ENCODE measurements at places on chromosomes 3 and 15. TPM values are rescaled to one million over a fixed set of nuclear protein-coding genes. Genes with fewer than 3 reads are reported as not detected.

DNA sequence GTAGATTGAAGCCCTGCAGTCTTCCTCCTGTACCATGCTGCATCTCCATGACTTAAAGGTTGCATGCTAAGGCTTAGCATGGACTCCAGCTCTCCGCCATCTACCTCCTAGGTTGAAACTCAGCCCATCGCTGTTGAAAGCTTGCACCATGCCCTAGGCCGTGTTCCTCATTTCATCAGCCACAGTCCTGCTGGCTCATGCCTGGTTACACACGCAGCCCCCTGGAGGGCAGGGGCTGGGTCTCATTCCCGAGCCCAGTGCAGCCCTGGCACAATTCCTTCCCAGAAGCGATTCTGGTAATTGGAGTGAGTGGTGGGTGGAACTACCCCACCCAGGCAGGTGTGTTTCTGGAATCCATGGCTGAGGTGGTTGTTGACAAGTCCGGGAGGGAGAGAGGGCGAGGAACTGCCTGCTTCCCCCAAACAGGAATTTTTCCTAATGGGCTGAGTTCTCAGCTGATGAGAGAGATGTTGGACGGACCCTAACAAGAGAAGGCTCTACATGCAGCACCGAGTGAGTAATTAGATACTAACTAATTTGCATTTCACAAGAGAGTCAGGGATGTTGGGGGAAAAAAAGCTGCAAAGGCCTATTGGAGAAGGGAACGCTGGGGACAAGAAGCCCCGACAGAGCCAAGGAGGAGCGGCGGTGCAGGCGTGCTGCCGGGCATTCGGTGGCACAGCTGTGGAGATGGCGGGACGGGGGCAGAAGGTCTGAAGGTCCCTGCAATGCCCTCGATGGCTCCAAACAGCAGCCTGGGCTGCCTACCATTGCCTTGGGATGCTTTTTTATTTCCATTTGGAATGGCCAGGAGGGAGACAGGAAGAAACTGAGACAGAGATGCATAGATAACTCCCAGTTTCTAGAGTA is 92.3 kb upstream of the TLE3 start:
- H3K36me3 ChIP-seq: no peaks in the 10 kb centered on the region
- H3K27me3 ChIP-seq: no peaks in the 10 kb centered on the region
- no peak overlapping the region for H3K27ac ChIP-seq

GRCh38 chr15:33068511-33068990 is 126.0 kb downstream of the FMN1 start:
- H3K27ac ChIP-seq: peak overlapping the region; percentile 97
- H3K27me3 ChIP-seq: no peaks in the 10 kb centered on the region
- H3K36me3 ChIP-seq: no peaks in the 10 kb centered on the region
- H3K4me1 ChIP-seq: peaks cover 43% of the 10 kb centered on the region

- peaks cover 8% of the 10 kb centered on the region for H3K36me3 ChIP-seq
- H3K4me1 ChIP-seq: no peaks in the 10 kb centered on the region
- no peaks in the 10 kb centered on the region for H3K27me3 ChIP-seq
These were observed 66.5 kb downstream of the UBE3A start for GRCh38 chr15:25372298-25372697.

C3orf85 gene
- not detected for total RNA-seq

TP63 gene
- not detected for total RNA-seq
